ENCODE measurements at places on chromosomes 7 and 10.

- DNase-seq, result no peak
Measured at GRCh38 chr7:157738066-157738460, 401.3 kb downstream of the DNAJB6 start.

- DNase-seq, result no peak
Measured at GRCh38 chr10:62108759-62109586, 159.7 kb downstream of the RTKN2 start.

GRCh38 chr7:40810274-40810673 lies 675.5 kb downstream of the SUGCT start:
- DNase-seq, result no peak

GRCh38 chr10:14621037-14621436 lies 153.7 kb downstream of the FAM107B start:
- DNase-seq, result no peak

GRCh38 chr7:103141753-103142404 lies 7.0 kb downstream of the NAPEPLD start:
- no peak for DNase-seq

DNA sequence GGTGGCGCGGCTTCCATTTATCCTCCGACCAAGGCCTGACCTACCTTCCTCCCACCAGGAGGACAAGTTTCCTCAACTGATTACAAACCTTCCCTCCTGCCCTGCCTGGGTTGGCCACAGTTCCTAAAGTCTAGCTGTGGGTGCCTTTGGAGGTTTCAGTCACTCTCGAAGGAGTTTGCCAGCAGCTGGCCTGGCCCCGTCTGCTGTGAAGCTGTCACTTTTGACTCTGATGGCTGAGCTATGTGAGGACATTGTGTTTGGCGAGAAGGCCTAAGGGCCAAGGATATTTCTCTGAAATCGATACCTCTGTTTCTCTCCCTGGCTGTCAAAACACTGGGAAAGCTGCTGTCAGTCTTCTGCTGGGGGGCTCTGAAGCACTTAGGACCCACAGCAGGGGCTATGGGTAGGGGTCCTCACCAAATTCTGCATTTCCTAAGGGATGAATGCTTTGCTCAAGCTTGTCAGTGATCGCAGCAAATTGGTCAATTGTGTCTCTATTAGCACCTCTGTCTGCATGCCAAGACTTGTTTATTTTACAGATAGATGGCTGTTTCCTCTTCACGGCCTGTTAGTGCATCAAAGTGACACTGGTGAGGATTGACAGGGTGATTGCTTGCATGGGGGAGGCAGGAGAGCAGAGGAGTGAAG lies 31.9 kb upstream of the SAMD8 start:
- no peak for DNase-seq

- DNase-seq, result no peak
Measured at GRCh38 chr10:78342827-78343653, 309.4 kb downstream of the RPS24 start.

DNA sequence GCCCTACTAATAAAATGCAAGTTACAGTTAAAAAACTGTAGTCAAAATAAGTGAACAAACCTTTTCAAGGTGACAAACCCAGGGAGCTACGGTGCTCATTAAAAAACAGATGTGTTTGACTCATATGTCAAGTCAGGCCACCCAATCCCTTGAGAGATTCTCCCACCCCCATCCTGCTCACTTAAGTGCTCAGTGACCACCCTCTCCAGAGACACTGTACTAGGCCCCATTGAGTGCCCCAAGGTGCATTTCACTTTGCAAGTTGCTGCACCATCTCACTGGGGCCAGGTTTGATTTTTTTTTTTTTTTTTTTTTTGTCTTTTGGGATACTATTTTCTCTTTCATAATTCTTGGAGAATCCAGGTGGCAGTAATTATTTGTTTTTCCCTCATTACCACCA lies 1.9 kb downstream of the ERV3-1 start:
- no peak for DNase-seq

GRCh38 chr10:124291001-124291701 lies 127.6 kb downstream of the OAT start:
- DNase-seq, result no peak

DNA sequence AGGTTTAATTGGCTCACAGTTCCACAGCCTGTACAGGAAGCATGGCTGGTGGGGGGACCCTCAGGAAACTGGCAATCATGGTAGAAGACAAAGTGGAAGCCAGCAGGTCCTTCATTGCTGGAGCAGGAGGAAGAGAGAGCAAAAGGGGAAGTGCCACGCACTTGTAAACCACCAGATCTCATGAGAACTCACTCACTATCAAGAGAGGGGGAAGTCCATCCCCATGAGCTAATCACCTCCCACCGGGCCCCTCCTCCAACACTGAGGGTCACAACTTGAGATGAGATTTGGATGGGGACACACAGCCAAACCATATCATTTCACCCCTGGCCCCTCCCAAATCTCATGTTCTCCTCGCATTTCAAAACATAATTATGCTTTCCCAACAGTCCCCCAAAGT lies 171.9 kb upstream of the CACNA2D1 start:
- DNase-seq, result no peak

DNA sequence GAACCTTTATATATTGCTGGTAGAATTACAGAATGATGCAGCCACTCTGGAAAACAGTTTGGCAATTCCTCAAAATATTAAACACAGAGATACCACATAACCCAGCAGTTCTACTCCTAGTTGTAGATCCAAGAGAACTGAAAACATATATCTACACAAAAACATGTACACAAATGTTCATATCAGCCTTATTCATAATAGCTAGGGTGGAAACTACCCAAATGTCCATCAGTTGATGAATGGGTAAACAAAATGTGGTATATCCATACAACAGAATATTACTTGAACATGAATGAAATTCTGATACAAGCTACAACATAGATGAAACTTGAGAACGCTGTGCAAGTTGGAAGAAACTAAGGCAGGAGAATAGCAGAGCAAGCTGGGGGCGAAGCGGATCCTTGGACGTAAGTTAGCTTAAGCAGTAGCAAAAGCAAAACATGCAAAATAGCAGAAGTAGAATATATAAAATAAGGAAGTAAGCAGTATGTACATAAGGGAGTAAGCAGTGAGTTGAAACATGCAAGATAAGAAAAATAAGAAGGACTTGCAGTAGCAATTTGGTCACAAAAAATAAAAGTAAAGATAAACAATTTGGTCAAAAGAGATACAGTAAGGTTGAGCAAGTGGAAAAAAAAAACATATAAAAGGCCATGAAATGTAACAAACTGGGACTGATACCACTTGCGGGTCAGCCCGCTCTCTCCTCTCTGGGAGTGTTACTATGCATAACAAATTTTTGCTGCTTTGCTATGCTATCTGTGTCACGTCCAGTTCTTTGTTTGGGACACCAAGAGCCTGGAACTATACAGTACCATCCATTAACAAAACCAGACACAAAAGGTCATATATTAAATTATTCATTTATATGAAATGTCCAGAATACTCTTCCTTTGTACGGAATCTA lies 18.0 kb upstream of the HILPDA start:
- no peak for DNase-seq

- DNase-seq, result no peak
Measured at GRCh38 chr10:62000037-62000603, 98.6 kb downstream of the ARID5B start.

DNA sequence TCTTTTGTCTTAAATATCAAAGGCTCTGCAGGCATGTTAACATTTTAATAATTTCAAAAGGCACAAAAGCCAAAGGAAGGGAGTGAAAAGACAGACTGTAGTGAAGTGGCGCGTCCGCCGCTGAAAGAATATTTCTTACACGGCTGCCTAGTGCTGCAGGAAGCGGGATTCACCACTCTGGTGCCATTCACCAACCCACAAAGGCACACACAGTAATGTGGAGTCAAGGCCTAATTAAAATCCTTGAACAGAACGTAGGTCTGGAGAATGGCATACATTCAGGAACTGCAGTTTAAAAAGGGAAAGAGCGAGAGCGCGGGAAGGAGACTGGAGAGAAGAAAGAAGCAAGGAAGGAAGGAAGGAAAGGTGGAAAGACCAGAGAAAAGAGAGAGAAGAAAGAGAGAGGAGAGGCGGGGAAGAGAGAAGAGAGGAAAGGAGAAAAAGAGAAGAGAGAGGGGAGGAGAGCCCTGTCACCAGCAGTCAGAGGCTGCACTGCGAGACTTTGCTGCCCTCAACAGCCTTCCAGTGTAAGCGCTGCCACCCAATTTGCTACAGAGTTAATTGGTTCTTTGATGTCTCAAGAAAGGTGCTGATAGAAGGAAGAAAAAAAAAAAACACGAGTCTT lies 554.0 kb downstream of the MDFIC start:
- no peak for DNase-seq

- DNase-seq, result no peak
Measured at GRCh38 chr7:42029405-42029804, 207.6 kb downstream of the GLI3 start.

DNA sequence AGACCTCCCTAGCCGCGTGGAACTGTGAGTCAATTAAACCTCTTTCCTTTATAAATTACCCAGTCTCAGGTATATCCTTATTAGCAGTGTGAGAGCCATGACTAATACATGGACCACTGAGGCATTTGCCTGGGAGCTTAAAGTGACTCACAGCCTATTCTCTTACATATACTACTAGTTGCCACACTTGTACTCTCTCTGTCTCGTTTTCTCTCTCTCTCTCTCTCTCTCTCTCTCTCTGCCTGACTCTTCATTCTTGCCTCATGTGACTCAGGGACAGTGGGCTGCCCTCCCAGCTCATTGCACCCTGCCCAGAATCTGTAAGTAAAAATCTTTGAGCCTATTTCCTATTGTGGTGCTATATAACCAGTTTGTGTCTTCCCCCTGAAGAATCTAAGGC lies 238.5 kb upstream of the MAGI2 start:
- no peak for DNase-seq

GRCh38 chr7:142787783-142788182 lies 17.0 kb downstream of the PRSS2 start:
- DNase-seq, result no peak

DNA sequence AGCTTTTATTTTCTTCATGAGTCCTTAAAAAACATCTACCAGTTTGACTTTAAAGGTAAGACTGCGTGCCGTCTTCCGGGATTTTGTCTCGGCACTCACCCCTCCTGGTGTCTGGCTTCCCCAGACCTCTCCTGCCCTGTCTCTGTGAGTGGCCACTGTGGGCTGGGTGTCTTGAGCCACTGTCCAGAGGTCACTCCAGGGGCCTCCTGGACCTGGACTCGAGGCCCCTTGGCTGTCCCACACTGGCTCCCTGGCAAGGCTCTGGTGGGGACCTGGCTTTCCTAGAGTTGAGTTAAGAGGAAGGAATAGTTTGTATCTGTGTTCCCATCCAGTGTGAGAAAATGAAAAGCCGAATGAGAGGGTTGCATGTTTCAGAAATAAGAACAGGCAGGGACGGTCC lies 95.5 kb downstream of the NKX6-2 start:
- DNase-seq, result no peak

DNA sequence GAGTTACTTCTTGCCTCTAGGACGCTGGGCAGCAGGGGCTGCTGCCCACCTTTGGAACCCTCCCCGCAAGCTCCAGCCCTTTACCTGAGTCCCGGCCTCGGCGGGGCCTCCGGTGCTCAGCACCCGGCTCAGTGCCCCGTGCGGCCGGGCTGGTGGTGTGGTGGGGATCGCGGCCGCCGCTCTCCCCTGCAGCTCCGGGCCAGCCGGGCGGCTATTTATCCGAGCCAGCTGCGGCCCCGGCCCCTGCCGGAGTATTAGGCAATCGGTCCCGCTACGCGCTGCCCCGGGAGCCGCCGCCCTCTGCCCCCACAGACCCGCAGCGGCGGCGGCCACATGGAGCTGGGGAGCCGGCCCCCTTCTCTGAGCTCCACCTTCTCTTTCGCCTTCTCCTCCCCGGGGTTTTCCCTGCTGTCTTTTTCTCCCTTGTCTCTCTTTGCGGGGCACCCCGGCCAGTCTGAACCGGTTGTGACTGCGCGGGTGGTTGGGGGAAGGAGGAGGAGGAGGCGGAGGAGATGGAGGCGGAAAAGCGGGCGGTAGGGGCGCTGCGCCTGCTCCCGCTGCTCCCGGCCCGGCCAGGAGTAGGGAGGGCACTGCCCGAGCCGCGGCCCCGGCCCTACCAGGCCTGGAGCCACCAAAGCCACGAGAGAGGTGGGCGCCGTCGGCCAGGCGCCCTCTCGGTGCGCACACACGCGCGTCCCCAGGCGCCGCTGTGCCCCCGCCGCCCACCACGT lies at the start of gene SLC16A9:
Gene SLC16A9, minus strand, starts transcription at position 456 of the 731 bp plus-strand sequence. CDS start 25,559 bp downstream, outside the sequence.
- DNase-seq, result peak; percentile 35

GRCh38 chr7:96591159-96591899 lies 118.3 kb downstream of the SEM1 start:
- no peak for DNase-seq

GRCh38 chr7:20301311-20301939 lies 29.3 kb upstream of the ITGB8 start:
- DNase-seq, result no peak

GRCh38 chr7:14389181-14389591 lies 399.7 kb upstream of the ETV1 start:
- DNase-seq, result no peak

DNA sequence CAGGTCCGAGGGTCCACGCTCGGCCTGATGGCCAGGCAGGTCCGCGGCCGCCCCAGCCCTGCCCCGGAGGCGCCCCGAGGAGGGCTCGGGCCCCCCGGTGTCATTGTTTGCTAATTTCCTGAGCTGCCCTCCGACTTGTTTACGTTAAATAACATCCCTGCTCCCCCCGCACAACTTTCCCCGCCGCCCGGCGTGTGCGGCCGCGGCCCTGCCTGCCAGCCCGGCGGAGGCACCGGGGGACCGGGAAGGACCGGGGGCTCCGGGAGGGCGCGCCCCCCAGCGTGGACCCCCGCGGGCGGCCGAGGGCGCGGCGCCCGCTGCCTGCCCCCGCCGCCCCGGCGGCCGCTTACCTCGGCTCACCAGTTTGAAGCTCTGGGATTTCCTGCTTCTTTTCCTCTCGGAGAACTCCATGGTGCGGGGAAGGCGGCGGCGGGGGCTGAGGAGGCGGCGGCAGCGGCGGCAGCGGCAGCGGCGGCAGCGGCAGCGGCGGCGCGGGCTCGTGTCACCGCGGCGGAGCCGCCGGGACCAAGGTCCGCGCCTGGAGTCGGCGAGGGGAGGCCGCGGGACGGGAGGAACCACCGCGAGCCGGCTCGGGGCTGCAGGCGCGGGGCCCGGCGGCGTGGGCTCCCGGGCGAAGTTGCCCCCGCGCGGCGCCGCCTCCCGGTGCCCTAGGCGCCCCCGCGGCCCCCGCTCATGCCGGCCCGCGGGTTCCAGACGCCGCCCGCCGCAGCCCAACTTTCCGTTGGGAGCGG lies 515 bp downstream of the BEND7 start:
- no peak for DNase-seq

DNA sequence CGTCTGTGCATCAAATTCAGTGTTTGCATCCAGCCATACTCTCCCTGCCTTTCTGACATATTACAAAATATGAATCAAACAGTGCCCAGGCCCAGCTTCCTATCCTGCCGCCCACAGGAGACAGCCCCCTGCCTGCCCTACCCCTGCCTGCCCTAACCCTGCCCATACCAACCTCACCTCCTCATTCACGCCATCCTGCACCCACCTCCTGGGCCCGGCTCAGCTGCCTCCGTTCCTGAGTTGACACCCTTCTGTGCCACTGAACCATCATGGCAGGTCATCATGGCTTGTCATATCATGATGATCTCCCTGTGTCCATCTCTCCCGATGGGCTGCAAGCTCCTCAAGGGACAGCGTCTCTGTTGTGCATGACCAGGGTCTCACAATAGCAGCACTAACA lies 72.3 kb downstream of the TNS3 start:
- no peak for DNase-seq

GRCh38 chr10:1932692-1933094 lies 195.4 kb upstream of the ADARB2 start:
- no peak for DNase-seq

- DNase-seq, result peak; percentile 21
Measured at GRCh38 chr10:24503461-24504320, 220.0 kb downstream of the ARHGAP21 start.

Data from stimulated activated CD4-positive, alpha-beta T cell treated with anti-CD3 and anti-CD28 coated beads, Interleukin-12 subunit alpha, Interleukin-12 subunit beta, amount 100 ng/mL, for 48 hours (primary cell).